AG10803 (cell line): ENCODE measurements at places on chromosomes 6 and 20.

GRCh38 chr6:42022755-42023384 is 27.5 kb upstream of the TAF8 start:
- DNase-seq, result no peak

DNA sequence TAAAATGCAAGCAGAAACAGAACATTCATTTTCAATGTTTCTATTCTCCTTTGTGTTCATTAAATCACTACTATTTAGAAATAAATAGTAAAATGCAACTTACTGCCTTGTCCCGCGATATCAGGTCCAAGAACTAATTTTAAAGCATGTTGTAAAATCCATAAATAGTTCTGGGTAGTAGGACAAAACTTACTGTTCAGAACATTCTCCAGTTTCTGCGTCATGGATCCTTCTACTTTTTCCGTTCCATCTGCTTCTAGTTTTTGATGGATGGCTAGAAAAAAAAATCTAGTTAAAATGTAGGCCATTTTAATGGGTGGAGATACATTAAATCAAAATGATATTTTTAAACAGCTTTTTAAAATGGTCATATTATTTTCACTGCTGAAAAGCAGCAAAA is 47.0 kb downstream of the HUS1B start:
- no peak for DNase-seq

- DNase-seq, result peak; percentile 22
These were observed 242.0 kb downstream of the ARID1B start for GRCh38 chr6:157019115-157019641.

DNA sequence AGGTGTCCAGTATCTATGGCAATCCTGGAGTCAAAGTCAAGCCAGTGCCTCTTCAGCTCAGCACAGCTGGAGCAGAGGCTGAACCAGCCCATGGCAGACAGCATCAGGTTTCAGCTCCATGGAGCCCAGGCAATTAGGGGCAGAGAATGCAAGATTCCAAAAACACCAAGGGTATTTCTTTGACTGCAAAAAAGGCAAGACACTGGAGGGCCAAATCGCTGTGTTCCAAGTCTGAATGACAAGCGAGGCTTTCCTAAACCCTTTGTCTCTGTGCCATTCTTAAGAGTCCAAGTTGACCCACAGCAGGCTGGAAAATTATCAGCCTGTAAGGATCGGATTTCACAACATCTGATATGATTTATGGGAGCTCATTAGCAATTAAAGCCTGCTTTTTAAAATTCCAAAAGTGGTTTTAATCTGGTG is 49.7 kb upstream of the TGM3 start:
- peak; percentile 41 for DNase-seq

GRCh38 chr6:9766240-9766915 is 648.5 kb downstream of the TFAP2A start:
- DNase-seq, result peak; percentile 55

GRCh38 chr6:6604566-6604965 is 16.0 kb downstream of the LY86 start:
- no peak for DNase-seq

- no peak for DNase-seq
These were observed 21.9 kb downstream of the FAM229B start for GRCh38 chr6:112109262-112109661.

GRCh38 chr20:24786111-24786495 is 163.0 kb upstream of the CST7 start:
- DNase-seq, result no peak

DNA sequence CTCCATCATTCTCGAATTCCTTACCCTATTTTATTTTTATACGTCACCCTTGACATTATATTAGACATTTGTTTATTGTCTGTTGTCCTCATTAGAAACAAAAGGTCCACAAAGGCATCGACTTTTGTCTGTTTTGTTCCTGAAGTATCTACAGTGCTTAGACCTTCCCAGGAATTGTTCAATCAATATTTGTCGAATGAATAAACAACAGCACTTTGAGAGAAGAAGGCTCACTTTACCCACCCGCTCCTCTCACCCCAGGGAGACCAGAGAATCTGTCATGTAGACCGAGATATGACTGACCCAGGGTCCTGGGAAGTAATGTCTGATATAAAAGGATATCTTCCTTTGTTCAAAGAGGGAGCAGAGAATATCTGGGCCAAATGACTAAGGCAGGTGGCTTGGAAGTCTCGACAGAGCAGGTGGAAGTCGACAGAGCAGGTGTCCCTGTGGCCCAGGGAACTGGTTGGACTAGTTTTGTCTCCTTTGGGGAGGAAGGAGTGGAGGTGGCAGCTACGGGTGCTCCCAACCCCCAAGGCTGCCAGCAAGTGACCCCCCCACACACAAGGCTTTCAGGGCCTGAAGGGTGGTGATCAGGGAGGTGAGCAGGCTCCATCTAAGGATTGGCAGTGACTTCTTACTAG is 14.8 kb upstream of the CHMP4B start:
- DNase-seq, result no peak

GRCh38 chr20:57158474-57158873 is 108.0 kb downstream of the BMP7 start:
- DNase-seq, result no peak

GRCh38 chr6:16505711-16506357 is 255.4 kb downstream of the ATXN1 start:
- DNase-seq, result peak; percentile 80

GRCh38 chr6:4136354-4136831 is 1.0 kb upstream of the ECI2 start:
- no peak for DNase-seq

DNA sequence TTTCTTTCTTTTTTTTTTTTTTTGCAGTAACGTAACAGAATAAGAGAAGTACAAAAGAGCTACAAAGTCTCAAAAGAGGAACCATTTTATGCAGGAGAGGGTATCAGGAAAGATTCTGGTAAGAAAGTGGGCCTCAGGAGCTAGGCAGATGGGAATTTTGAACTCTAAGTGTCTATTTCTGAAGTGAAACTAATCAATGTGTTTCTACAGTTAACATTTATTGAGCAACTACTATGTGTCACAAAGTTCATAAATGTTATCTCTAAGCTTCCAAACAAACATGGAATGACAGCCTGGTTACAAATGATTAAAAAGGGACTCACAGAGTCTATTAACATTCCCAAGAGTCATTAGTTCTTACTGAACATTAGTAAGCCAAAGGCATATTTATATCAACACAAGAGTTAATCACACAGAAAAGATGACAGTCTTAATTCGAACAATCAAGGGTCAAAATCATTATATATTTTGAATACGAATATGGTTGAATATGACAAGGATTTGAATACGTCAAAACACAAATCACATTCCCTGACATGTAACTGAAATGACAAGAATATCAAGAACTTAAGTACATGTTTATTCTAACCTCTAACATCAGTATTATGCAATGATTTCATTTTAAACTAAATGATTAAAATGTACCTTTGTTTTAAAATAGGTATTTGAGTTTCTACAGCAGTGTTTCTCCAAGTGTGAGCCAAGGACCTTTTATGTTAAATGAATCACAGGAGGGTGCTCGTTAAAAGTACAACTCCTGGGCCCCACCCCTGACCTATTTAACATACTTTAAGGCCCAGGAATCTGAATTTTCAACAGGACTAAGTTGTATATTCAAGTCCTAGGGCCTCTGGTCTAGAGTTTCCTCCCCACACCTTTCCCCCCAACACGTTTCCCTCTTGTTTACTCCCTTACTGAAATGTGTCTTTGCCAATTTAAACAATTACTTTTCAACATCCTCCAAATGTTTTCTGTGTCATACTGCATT is 89.7 kb downstream of the ATXN1 start:
- DNase-seq, result no peak

GRCh38 chr20:7589164-7589563 is 351.1 kb downstream of the HAO1 start:
- no peak for DNase-seq

DNA sequence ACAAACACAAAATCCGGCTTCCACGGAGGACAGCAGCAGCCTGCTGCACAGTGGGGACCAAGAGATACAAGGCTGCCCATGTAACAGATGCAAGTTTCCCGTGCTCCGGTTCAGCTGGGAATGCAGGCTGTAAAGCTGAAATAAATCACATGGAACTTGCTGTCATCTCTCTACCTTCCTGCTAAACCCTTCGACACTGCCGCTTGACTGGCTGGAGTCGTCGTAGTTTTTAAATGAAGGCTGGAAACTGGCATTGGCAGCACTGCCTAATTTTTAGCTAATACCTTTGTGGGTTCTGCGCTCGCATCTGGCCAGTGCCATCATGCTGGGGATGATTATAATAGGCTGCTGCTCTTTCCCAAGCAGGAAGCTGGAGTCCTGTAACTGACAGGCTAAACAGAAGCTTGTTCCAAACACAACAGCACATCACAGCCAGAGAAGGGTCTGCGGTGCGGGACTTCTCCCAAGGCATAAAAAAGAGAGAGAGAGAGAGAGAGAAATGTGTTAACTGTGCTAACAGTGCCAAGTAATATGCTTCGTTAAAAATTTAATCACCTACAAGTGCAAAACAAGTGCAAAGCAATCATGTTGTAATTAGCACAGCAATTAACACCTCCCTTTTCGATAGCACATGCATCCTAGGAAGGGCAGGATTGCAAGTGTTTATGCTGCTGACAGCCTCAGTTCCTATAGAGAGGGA is 146.1 kb downstream of the TFAP2A start:
- DNase-seq, result no peak

DNA sequence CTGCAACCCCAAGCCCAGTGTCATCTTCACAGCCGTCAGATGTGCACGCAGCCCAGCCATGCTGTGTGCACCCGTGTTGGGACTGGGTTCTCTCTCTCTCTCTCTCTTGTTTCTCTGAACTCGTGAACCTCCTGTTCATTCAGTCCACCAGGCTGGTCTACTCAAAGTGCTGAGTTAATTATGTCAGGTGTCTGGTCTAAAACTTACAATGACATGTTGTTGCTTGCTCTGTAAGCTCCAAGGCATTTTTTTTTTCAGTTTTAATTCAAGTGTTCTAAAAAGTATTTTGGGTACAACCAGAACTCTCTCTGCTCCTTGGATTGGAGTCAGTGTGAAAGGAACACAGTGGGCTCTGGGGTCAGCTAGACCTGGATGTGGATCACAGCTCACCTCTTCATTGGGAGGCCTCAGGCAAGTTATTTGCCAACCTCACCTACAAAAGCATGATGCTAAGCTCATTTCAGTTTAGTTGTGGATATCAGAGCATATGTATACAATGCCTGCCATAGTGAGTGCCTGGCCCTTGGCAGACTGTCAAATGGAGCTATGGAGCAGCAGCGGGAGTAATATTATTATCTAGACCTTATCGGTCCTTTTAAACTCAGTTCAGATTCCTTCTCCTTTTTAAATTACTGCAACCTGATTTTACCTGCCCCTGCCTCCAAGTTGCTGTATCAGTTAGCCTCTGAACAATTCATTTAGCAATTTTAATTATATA is 59.5 kb downstream of the PLEKHG1 start:
- no peak for DNase-seq

- peak; percentile 72 for DNase-seq
These were observed 50.4 kb downstream of the MTHFD1L start for GRCh38 chr6:150915880-150916265.

GRCh38 chr6:33882154-33882553 is 78.4 kb upstream of the MLN start:
- no peak for DNase-seq

DNA sequence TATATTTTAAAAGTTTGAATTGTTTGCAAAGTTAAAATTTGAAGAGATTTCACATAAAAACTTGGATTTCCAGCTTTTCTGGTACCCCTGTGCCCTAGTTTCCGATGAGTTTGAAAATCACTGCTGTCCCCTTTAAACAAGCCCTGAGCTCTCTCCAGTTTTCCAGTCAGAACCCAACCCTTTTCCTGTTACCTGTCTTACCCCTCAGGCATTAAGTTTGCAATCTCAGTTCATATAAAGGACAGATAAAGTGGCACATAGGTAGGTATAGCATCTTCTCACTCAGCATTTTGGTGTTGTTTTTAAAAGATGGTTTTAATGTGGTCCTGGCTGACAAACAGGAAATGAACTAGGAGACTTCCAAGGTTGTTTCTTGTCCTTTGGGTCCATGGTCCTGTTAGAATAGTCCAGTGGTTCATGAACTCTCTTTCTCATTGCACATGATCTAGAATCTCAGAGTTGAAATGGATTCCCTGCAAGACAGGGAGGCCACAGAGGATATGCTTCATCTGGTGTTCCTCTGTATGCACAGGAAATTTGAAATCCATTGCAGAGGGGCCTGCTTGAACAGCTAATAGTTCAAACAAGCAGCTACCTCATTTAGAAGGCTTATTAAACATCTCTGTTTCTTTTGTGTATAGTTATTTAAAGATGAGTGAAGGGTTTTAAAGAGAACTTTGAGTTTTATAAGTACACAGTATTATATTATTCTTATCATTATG is 82.7 kb downstream of the JAG1 start:
- DNase-seq, result no peak

GRCh38 chr20:37714978-37715672 is 21.3 kb downstream of the CTNNBL1 start:
- DNase-seq, result peak; percentile 38

DNA sequence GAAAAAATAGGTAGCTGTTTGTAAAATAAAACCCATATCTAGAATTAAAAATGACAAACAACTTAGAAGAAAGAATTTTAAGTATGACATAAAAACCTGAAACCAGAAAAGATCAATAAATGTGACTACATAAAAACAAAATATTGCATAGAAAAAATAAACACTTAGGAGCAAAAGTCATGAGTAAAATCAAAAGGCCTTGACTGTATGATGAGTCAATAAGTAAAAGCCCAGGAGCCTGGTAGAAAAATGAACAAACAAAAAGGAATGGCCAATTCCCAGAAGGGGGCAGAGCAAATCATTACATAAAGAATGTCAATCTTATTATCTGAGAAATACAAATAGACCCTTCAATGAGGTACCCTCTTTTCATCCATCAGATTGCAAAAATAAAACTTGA is 20.7 kb upstream of the ENPP1 start:
- DNase-seq, result no peak

GRCh38 chr20:45429618-45430017 is 13.7 kb downstream of the PIGT start:
- DNase-seq, result no peak

DNA sequence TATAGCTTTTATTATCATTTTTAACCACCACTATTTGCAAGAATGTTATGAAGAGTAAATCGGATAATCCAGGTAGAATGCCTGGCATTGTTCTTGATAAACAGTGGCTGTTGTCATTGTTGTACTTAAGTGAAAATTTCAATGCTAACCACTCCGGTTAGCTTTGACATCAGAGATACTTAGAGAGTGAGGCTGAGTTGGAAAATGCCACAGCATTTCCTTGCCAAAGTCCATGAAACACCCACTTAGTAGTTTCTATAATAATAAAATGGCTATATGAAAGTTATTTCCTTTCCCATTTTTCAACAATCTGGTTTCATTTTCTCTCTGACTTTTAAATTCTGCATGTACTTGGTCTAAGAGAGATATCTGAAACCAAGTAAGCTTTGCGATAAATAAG is 132.0 kb downstream of the CDK19 start:
- DNase-seq, result no peak

- peak; percentile 11 for DNase-seq
These were observed 76.1 kb downstream of the DTD1 start for GRCh38 chr20:18663932-18664331.

DNA sequence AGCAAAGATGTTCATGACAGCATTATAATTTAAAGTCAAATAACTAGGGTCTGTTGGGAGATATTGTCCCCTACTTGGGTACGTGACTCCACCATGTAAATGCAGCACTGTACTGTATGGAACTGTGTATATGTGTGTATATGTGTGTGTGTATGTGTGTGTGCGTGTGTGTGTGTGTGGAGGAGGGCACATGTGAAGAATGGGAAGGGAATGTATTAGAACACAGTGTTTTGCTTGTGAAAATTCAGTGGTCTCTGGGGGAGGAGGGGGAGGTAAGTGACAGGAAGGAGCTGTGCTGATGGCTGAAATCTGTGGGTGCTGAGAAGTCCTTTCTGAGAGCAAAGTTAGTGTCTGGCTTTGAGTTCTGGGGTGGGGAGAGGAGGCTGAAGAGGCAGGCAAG is 23.9 kb upstream of the VEGFA start:
- DNase-seq, result no peak
